ENCODE measurements at places on chromosomes 2 and 18.

DNA sequence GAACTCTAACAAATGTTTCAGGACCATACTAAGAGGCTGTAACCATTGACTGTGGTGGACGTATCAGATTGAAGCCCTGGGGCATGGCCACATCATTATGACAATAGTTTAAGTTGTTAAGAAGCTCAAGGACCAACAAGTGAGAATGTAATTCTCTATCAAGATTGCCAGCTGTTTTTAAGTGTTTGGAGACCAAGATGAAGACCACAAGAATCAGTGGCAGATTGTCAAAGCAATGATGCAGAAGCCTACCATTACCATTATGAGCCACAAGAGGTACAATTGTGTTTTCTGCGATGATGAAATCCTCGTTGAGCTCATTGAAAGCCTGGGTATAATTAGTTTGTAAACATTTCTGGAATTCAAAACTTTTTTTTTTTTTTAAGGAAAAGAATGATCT is 261.1 kb upstream of the ZEB2 start:
- DNase-seq = no peak

GRCh38 chr2:73067043-73067442 is 4.5 kb downstream of the SFXN5 start:
- DNase-seq = no peak

DNA sequence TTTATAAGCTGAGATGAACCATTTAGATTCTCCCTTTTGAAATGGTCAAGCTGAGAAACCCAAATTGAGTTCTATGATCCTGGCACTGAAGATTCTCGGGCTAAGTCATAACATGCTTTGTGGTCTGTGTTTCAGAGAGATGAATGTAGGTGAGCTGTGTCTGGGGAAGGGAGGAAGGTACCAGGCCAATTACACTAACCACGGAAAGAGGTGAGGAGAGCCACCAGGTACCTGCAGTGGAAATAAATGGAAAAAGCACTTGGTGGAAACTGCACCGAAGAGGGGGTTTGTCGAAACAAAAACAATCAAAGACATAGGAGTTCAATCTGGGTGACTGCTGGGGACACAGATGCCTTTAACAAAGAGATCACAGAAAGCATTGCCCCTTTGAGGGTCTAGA is 963 bp upstream of the MRPL44 start:
- no peak for DNase-seq

- DNase-seq = no peak
Measured at GRCh38 chr18:58213440-58213839, 169.4 kb downstream of the NEDD4L start.

DNA sequence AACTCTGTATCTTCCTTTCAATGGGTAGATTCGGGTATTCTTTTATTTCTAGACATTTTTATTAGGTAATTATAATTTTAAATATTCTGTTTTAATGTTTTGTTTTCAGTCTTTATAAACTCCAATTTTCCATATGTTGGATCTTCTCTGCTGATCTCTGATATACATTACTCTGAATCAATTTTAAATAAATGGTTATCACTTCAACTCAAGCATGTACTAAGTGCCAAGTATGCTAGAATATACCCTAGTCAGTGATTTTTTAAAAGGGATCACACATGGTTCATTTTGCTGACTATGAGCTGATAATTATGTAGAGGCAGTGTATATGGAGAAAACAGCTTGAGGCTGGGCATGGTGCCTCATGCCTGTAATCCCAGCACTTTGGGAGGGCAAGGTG is 41.7 kb upstream of the NCOA1 start:
- no peak for DNase-seq

DNA sequence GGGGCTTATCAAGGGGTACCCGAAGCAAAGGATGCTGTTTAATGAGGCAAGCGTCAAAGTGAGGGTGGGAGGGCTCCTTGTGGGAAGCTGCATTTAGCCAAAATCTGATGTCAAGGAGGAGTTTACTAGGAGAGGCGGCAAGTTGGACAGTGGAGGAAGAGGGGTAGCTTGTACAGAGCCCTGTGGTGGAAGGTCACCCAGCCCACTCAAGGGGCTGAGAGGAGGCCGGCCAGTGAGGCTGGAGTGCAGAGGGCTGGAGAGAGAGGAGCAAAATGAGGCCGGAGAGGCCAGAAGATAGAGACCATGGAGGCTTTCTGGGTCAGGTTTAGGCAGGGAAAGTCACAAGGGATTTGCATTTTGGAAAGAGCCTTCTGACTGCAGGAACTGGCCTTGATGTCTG is 49.5 kb downstream of the ASB1 start:
- no peak for DNase-seq

- DNase-seq = no peak
Measured at GRCh38 chr2:159925975-159926374, 128.0 kb upstream of the CD302 start.

Measured in stimulated activated CD4-positive, alpha-beta T cell treated with anti-CD3 and anti-CD28 coated beads, TNF-alpha, amount 100 ng/mL, for 48 hours (primary cell).